M059J (cell line): ENCODE measurements at places on chromosomes 6 and 20. TPM values are rescaled to one million over a fixed set of nuclear protein-coding genes. Genes with fewer than 3 reads are reported as not detected.

The THBD gene
- total RNA-seq: 31.5 and 45.2 TPM in 2 replicates

The RNF182 gene
- 19.7 and 26.5 TPM in 2 replicates for total RNA-seq

The SMLR1 gene
- not detected in 2 replicates for total RNA-seq

The HLA-G gene
- not detected in 2 replicates for total RNA-seq

The B3GALT4 gene
- not detected in 2 replicates for total RNA-seq

The HDAC2 gene
- total RNA-seq: 82.7 and 173 TPM in 2 replicates

DNA sequence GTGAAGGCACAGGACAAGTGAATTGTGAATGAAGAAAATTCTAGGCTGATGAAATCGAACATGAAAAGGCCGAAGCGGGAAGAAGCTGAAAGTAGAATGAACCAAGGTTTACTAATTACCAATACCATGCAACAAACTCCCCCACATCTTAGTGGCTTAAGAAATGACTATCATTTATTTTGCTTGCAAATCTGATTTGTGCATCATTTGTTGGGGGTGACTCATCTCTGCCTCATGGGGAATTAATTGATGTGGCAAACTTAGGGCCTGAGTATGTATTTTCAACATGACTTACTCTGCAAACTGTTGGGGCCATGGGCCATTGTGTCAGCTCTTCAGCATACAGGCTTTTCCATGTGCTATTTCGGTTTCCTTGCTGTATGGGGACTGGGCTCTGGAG is 26.8 kb downstream of the PPP1R14C start:
- peak; percentile 57 for DNase-seq

DNA sequence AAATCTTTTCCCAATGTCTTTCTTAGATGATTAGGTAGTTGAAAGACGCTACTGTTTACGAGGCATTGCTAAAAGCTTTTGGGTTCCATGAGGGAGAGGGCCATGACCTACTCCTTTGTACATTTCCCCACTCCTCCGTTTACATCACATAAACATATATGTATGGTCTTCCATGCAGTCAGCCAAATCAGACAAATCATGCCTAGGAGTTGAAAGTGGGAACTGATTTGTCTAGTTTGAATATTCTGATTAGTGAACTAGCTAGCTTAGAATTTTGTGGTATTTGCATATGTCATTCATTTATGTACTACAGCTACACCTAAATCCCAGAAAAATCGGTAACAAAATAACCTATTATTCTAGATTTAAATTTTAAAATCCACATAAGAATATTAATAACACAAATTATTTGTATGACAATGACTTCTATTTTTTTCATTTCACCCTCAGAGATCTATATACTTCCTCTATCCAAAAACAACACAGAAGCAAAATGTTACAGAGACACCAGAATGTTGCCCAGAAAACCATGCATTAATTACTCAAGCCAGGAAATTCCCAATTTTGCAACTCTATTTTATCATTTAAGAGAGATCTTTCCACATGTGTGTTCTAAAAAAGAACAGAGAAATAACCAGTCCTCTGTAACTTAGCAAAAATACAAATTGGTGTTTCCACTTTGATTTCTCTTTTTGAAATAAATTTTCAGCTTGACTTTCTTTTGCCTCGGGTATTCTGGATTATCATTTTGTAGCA is 231.9 kb downstream of the LAMA2 start:
- no peak for DNase-seq

GRCh38 chr20:31681128-31681727 is 41.4 kb downstream of the BCL2L1 start:
- peak; percentile 71 for DNase-seq

DNA sequence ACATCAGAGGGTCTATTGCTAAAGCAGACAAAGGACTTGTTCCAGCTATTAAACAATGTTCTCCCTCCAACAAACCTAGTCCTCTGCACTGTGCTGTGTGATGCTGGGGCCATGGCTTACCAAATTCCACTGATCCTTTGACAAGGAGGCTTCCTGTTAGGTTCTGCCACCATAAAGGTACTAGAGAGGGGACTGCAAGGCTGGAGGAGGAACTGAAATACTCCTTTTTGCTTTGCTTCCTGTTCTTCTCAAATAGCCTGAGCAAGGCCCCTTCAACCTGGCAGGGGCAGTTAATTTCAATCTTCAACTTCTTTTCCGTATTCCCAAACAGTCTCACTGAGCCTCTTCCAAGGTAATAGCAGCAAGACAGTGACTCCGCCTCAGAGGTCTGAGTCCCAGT is 286.4 kb upstream of the IRAK1BP1 start:
- no peak for DNase-seq

DNA sequence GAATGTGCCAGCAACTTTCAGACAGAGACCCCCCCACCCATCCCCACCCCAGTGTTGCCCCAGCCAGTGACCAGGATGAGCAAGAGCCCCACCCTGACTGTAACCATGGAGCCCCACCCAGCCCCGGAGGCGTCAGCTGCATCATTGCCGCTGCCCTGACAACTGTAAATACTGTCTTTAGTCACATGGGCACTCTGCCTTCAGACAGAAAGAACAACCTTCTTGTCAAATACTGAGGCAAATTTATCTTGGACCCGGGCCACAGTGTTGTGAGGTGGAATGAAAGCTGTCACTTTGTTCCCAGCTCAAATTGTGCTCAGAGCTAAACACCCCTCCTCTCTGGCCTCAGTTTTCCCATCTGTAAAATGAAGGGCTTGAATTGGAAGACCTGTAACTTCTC is 23.7 kb downstream of the MOCS3 start:
- peak; percentile 88 for DNase-seq

- no peak for DNase-seq
Observed at GRCh38 chr6:23262864-23263263, 693.5 kb downstream of the HDGFL1 start.

DNA sequence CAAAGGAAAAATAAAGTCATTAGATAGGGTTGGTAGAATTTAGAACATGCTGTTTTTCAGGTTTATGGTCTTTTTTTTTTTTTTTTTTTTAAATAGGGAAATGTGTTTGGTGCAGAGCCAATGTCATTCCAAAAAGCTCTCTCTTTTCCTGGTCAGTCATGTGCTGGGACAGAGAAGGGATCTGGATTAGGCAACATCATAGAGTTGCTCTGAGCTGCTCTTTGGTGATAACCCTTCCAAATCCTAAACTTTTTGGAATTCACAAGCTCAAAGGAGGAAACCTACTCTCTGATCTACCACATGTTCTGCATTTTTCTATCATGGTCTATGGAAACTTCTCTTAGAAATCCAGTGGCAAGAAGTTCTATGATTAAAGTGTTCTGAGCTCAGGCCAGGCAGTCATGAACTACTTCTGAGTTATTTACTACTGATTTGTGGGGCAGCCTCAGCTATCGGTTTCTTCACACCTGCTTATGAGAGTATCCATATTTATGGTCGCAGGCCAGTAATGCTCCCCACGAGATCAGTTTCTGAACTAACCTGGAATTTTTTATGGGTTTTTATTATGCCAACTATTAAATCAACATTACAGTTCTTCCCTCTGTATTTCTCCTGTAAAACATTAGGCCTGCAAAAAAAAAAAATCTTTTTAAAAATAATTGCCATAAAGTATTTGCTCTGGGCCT is 4.8 kb downstream of the EDN1 start:
- no peak for DNase-seq

- no peak for DNase-seq
Observed at GRCh38 chr20:35238170-35238569, 11.7 kb downstream of the MMP24 start.

GRCh38 chr6:7911345-7911725 is 747 bp upstream of the TXNDC5 start:
- no peak for DNase-seq

DNA sequence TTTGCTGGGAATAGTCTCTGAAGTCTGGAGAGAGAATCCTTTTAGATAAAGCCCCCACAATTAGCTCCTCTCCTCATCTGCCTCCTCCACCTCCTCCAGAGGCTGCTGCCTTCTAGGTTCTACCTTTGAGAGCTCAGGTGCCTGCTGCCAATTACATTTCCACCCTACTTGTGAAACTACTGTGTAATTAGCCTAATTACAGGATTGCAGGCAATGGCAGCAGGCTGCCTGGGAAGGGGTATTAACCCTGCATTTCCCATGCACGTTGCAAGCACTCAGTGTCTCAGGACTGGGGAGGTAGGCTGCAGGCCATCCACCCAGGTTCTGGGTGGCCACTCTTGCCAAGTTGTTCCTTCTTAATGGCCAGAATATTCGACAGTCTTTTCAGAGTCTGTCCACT is 215.6 kb upstream of the ZNF217 start:
- no peak for DNase-seq

DNA sequence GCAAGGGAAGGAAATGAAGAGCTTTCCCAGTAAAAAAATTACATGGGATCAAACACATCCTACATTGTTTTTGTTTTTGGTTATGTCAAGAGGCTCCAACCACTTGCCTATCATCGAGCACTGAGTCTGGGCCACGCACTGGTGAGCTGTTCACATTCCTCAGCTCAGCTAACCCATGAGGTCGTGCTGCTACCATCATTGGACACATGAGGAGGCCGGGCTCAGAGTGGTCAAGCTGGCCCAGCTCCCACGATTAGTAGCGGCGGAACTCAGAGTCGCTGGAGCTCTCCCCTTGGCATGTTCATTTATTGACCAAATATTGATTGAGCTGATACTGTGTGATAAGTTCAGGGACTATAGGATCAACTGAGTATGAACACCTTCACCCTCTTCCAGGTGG is 164.9 kb downstream of the CDH26 start:
- DNase-seq: peak; percentile 58

DNA sequence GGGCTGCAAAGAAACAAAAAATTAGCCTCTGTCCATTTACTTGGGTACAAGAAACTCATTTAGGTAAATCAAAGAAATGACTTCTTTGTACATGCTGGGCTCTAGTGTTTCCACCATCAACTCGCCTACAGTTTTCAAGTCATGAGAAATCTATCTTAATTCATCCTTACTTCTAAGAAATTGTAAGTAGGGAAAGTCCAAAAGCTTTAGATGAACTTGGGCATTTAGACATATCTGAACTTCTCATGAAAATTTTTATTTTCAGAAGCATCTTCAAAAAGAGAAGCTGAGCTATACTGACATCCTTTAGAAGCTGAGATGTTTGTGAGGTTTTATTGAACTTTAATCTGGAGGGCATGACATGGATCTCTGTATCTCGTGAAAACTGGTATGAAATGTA is 117.3 kb downstream of the MYB start:
- no peak for DNase-seq

DNA sequence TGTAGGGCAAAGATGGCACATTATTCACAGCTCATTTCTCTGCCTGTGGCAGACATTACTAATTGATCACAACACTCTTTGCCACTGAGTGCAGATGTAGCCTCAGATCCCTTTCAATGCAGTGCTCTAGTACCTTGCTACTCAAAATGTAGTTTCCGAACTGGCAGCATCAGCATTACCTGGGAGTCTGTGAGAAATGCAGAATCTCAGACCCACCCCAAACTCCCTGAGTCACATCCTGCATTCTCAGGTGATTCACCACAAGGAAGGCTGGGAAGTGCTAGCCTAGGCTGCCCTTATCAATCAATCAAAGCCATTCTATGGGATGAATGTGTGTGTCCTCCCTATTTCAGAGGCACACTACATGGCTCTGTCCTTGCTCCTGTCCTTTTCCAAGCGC is 58.5 kb downstream of the PCNA start:
- peak; percentile 90 for DNase-seq

DNA sequence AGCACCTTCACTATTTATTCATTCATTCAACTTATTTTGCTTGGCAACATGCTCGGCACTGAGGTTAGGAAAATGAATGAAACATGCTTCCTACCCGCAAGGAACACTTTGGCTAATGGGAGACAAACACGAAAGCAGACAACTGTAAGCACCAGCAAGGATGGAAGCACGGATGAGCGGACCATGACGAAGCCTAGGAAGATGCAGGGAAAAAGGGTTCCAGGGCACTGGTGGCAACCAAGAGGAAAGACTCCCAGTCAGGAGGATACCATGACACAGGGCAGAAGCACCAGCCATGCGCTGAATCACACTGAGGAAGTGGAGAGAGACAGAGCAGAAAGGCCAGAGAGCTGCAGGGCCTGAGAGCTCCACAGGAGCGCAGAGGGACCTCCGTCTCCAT is 9.8 kb downstream of the PDE10A start:
- peak; percentile 14 for DNase-seq

DNA sequence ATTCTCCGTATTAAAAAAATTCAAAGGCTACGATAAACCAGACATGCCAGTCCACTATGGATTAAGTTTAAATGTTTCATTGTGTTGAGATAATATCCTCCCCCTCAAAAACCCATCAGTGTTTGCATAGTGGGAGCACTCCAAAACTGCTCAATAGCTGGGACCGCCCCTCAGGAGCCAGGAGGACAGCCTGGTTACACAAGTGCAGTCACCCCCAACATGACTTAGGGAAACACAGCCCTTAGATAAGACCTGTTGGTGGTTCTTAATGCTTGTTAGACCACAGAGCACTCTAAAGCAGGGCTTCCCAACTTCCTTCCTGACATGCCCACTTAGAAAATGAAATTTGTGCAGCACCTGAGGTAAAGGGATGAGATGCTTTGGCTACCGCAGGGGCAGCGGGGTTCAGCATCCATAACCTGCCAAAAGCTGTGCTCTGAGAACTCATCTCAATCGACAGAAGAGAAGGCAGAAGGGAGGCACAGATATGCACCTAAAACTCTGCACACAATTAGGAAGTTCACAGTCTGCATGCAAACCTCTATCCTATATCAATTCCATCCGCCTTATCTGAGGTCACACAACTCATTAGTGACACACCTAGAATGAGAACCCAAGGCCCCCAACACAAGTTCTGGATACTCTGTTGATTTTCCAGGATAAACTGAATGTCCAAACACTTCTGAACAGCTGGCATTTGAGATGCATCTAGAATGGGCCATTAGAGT is 74.3 kb downstream of the RALGAPA2 start:
- no peak for DNase-seq

DNA sequence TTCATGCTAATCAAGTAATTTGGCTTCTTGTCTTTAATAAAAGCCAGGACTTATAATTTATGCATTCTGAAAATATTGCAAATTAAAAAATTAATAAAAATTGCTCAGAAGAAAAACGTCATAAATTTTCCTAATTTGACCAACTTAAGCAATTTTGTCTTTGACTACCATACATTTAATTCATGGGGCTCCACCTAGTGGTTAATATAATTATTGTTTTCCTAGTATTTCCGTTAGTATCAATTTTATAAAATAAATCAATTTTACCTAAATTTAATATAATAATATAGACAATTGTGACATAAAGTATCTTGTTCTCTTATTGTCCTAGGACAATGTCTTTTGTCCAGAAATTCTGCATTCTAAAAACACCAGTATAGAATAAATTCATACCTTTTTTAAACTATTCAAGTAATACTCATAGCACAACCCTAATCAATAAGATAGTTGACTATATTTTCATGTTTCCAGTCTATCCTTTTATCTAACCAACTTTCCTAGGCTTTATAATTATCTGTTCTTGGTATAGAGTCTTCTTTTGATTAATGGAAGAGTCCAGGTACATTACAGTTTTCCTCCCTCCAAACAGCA is 319.9 kb downstream of the TRDN start:
- peak; percentile 14 for DNase-seq

DNA sequence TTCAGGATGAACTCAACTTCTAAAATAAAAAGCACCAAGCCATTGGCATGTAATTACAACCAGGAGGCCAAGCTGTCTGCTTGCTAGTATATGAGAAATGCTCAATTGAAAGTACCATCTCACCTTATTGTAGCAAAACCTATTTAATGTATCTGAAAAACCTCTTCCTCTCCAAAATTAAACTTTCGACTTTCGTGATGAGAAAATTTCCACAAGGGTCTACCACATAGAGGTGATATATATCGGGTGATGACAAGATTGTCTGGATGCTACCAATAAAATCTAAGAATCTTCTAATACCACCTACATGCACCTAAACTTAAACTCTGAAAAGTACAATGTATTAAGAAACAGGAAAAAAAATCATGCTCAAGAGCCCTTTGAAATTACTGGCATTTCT is 74.2 kb downstream of the ATXN1 start:
- DNase-seq: no peak

- no peak for DNase-seq
Observed at GRCh38 chr6:90596967-90597539, 10.2 kb upstream of the MAP3K7 start.
